ENCODE measurements at places on chromosomes 2 and 18.

DNA sequence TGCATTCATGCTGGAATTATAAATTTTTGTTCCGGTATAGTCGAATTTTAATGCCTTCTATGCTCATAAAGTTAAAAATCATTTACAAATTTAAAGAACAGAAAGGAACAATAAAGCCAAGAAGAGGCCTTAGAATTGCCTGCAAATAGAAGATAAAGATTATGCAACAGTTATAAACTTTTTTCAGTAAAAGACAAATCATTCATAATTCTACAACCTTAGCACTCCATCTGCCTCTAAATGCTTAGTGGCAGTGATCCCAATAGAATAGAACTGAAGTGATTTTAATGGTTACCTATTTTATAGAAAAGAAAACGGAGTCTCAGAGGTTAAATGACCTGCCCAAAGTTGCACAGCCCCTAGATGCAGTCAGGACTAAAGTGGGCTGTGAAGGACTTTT, 211.2 kb downstream of the AGPS start:
- DNase-seq: no peak

DNA sequence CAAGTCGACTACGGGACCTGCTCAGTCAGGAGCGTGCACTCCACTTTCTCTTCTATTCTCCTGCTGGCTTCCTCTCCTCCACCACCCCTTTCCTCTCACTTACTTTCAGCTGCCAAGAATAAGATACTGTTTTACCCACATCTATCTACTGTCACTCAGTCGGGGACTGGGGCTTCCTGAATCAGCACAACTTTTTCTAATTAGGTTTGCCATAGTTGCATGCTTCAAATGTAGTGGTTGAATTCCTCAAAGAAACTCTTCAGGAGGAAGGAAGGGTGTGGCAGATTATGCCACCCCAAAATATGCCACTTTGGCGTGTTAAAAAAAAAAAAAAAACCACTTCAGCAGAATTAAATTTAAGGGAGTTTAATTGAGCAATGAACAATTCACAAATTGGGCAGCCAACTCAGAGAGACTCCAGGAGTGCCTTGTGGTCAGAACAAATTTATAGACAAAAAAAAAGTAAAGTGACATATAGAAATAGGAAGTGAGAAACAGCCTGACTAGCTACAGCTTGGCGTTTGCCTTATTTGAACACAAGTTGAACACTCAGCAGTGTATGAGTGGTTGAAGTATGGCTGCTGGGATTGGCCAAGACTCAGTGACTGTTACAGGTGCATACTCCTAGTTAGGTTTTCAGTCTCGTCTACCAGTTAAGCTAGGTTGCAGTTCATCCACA, 32.5 kb upstream of the RMDN2 start:
- no peak for DNase-seq

GRCh38 chr2:11925295-11926066, 179.0 kb downstream of the LPIN1 start:
- DNase-seq: no peak

DNA sequence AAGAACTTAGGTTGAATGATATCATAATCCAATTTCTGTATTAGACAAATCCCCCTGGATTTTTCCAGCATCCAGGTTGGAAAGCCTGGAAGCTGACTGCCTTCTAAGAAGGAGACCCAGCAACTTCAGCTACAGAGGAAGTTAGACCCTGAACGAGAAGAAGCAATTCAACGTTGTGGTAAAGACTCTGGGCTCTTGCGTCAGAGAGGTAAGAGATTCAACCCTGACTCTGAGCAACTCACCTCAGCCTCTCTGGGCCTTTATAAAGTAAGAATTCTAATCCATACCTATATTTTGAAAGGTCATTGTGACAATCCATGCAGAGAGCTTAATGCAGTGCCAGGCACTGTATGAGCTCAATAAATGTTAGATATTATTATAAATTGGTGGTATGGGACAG, 9.7 kb downstream of the E2F6 start:
- DNase-seq: no peak

- no peak for DNase-seq
Measured at GRCh38 chr18:40233931-40234616, 1721.0 kb upstream of the PIK3C3 start.

- DNase-seq: no peak
Measured at GRCh38 chr2:8927510-8928455, 75.7 kb downstream of the MBOAT2 start.

DNA sequence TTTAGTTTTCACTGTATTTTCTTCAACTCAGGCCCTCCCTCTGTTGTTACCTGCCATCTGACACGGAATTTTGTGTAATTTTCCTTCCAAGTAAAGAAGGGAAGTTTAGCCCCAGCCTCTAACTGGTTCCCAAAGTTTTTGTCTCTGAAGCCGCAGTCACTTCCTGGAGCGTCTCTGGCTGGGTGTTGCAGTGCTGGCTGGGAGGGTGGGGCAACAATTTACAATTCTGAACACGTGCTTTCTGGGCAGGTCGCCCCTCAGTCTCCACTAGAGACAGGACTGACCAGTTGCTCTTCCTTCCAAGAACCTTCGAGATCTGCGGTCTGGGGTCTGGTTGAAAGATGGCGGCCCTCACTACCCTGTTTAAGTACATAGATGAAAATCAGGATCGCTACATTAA, 3.5 kb downstream of the CNDP2 start:
- no peak for DNase-seq

GRCh38 chr18:5979971-5980457, 84.7 kb upstream of the TMEM200C start:
- no peak for DNase-seq

- no peak for DNase-seq
Measured at GRCh38 chr2:95799892-95800291, 191.7 kb downstream of the ANKRD36C start.

DNA sequence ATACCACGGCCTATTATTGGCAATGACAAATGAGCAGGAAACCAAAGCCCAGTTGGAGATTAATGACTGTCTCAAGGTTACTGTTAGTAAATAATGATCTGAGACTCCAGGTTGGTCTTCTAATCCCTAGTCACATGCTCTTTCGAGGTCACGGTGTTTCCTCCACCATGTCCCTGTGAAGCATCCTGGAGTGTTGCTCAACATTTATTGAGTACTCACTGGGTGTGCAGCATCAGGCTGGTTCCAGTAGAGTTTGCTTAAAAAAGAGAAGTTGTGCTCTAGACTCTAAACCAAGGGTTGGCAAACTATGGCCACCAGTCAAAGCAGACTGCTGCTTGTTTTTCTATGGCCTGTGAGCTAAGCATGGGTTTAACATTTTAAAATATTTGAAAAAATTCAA, 263.8 kb upstream of the ATP5MC3 start:
- DNase-seq: no peak

DNA sequence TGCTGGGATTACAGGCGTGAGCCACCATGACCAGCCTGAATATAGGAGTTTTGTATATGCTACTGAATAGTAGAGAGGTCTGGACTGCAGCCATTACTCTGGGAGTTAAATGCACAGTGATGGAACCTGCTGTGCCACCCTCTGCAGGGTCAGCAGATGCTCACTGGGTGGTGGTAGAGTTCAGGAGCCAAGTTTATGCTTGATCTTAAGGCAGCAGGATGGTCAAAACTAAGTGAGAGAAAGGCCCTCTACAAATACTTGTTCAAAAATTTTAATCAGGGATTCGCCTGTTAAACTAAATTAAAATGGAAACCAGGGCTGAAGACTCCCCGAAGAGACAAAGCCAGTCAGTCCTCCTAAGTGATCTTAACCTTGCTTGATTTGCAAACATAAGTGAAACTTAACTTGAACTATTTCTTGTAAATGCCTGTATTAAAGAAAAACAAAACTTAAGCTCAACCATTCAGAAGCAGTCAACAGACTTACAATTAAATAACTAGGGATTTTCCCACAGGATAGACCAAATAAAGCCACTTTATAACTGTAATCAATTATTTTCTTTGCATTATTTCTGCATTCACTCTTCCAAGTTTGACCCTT, 4.2 kb upstream of the WDFY1 start:
- no peak for DNase-seq

GRCh38 chr2:41856946-41857345, 190.9 kb upstream of the PKDCC start:
- no peak for DNase-seq

DNA sequence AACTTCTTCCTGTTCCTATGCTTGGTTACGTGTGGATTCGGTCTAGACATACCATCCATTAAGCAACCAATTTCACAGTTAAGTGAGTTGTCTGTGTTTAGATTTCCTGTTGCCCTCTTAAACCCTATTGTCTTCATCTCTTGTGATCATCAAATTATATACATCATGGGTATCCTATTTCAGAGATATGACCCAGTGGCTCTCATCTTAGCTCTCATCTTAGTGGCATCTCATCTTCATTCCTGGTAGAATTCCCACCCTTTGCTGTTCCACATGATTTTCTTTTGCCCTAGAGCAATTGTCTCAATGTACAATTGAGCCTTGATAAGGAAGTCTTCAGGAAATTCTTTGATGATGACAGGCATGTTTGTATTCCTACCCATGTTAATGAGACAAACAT, 29.4 kb upstream of the FN1 start:
- no peak for DNase-seq

DNA sequence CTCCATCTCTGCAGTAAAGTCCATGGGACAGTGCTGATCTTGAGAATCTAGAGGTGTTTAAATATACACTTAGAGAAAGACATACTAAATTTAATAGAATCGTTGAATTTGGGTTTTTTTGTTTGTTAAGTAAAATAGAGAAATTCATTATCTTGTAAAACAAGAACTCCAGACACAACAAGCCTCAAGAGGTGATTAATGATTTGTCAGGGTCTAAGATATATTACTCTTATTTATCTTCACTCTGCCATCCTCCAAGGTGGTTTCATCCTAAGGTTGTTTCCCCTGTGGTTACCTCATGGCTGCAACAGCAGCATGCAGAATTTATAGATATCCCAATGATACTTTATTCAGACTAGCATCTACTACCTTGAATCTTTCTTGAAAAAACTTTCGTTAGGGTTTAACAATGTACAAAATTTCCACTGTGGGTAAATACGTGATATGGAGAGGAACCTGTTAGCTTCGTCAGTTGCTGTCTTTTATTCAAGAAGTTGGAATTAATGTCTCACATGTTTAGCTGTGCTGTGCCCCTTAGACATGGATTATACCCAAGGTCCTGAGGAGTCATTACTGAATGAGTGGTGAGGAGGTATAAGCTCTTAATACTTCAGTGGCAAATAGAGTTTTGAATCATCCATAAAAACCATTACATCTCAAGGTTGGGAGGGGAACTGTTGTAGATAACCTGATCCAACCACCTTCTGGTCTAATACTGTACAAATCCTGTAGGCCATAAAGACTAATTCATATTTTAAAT, 128.0 kb downstream of the GPD2 start:
- DNase-seq: no peak

DNA sequence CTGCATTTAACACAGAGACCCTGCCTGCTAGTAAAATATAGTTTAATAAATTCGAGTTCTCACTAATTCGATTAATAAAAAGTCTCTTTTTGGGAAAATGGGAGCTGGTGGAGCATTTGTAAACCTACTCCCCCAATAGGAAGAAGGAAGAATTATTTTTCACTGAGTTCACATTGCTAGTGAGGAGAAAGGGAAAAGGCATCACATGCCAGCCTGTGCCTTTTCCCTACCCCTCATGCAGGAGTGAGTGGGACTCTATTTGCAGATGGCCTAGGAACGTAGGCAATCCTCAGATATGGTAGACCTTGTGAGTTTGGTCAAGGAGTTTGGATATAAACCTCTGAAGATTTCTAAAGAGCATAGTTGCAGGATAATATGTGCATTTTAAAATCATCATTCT, 218.4 kb upstream of the TRIB2 start:
- DNase-seq: no peak

- no peak for DNase-seq
Measured at GRCh38 chr2:223597076-223597475, 5.1 kb downstream of the SCG2 start.

DNA sequence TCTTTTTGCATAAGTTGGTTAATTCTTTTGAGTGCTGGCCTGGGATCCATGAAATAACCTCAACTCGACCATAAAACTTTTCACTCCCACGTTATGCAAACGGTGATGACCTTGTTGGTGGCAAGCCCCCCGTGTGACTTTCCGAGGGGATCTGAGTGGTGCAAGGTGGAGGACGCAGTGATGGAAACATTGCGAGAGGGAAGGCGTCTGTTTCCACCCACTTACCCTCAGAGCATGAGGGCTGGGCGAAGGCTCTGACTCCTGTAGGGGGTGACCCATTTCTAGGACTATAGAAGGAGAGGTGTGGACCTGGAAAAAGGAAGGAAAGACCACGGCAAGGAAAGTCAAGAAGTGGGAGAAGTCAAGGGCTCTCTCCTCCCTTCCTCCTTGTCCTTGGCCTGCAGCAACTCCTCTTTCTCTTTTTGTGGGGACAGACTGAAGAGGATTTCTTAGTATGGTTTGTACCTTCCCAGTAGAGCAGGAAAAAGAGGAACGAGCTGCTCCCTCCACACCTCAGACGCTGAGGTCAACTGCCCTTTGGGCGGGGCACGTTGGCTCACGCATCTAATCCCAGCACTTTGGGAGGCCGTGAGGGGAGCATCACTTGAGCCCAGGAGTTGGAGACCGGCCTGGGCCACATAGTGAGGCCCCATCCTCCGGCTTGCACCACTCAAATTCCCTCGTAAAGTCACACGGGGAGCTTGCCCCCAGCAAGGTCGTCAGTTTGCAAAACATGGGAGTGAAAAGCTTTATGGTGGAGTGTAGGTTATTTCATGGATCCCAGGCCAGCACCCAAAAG, 15.5 kb upstream of the CD8A start:
- no peak for DNase-seq

- DNase-seq: no peak
Measured at GRCh38 chr2:170524828-170525565, 190.1 kb upstream of the SP5 start.

- DNase-seq: no peak
Measured at GRCh38 chr2:147223553-147224060, 621.2 kb upstream of the ACVR2A start.

GRCh38 chr2:88199912-88200682, 30.0 kb downstream of the THNSL2 start:
- no peak for DNase-seq

DNA sequence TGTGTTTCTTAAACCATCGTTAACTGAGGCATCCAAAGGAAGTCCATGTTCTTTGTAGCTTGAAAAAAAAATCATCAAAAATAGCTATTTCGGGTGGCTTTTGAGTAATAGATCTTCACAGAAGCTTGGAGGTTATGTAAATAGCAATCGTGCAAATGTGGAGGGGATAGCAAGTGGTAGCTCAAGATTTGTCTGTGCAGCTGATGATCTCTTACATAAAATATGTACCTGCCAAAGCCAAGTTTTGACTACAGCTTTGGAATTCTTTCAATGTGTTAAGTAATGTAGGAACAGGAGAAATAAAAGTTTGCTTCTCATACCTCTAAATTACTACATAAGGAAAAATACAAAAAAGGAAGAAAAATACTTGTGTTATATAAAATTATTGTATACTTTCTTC, 1432.0 kb downstream of the DPP10 start:
- no peak for DNase-seq

DNA sequence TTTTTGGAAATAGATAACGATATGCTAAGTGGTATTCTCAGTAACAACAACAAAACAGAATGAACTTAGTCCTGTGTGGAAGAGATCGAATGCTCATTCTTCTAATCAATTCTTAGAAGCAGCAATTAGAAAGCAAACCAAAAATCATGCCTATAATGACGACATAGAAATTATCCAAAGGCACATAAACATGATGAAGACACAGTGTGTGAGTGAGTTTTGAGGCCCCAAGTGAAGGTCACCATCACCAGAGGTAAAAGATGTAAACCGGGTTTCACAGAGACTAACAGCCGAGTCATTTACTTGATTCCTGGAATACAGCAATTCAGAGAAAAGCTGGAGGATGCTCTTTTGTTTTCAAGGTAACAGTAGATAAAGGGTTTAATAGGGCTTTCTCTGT, 509.2 kb downstream of the TDRD15 start:
- no peak for DNase-seq
